ENCODE measurements at places on chromosomes 13 and 19. TPM values are rescaled to one million over a fixed set of nuclear protein-coding genes. Genes with fewer than 3 reads are reported as not detected.

LHB gene
- not detected for total RNA-seq

CYP2A6 gene
- total RNA-seq, result not detected

PRR22 gene
- 0.84 TPM for total RNA-seq

ZNF573 gene
- total RNA-seq, result 10.7 TPM

TPTE2 gene
- total RNA-seq, result not detected

FGF9 gene
- total RNA-seq, result 12.1 TPM

SYNE4 gene
- 0.30 TPM for total RNA-seq

NR1H2 gene
- 76.5 TPM for total RNA-seq

C2CD4C gene
- 1.3 TPM for total RNA-seq

ZNF846 gene
- 10.8 TPM for total RNA-seq

EFNB2 gene
- 9.2 TPM for total RNA-seq

FPR2 gene
- 1.0 TPM for total RNA-seq

OCEL1 gene
- 28.0 TPM for total RNA-seq

ANGPTL8 gene
- not detected for total RNA-seq

GADD45B gene
- total RNA-seq, result 42.3 TPM

ZNF614 gene
- 5.1 TPM for total RNA-seq

ZNF177 gene
- 3.8 TPM for total RNA-seq

TMEM38A gene
- total RNA-seq, result 50.5 TPM

LYPD5 gene
- total RNA-seq, result 0.89 TPM

MLLT1 gene
- total RNA-seq, result 45.8 TPM

LRRC8E gene
- 3.1 TPM for total RNA-seq

ZNF439 gene
- total RNA-seq, result 3.7 TPM

IGSF23 gene
- total RNA-seq, result not detected

TEX29 gene
- total RNA-seq, result 0.32 TPM

ZNF146 gene
- 29.1 TPM for total RNA-seq

UBE2L5 gene
- not detected for total RNA-seq

TNNT1 gene
- 50.2 TPM for total RNA-seq

ZNF665 gene
- 0.64 TPM for total RNA-seq

FRY gene
- total RNA-seq, result 153 TPM

VAV1 gene
- total RNA-seq, result 2.6 TPM

CCDC106 gene
- 16.8 TPM for total RNA-seq

CYP4F12 gene
- total RNA-seq, result 3.4 TPM

FFAR3 gene
- not detected for total RNA-seq

C1QTNF9 gene
- 3.9 TPM for total RNA-seq

OR10H4 gene
- not detected for total RNA-seq

ZSCAN4 gene
- total RNA-seq, result not detected

NLRP11 gene
- total RNA-seq, result not detected

MRPL57 gene
- total RNA-seq, result 23.7 TPM

LILRA2 gene
- 2.0 TPM for total RNA-seq

Data from left ventricle myocardium superior (tissue), 1 donor.